ENCODE measurements at places on chromosomes 2 and 18.
A peak's percentile ranks its signal among the peaks of the same experiment; 100 is the strongest.

DNA sequence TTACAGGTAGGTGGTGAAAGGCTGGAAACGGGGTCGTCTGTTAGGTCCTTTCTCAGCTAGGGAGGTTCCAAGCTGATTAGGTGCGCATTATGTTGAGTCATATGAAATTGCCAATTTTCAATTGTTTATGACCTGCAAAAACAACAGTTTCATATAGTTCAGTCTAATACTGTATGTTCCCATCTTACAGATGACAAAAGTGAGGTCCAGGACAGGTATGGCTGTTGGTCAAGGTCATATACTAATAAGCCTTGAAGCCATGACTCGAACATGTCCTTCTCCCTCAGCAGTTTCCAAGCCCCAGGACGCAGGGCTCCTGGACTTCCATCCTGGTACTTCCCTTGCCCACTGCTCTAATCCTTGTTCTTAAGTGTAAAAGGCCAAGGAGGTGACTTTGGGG is 81.7 kb upstream of the MCFD2 start:
- DNase-seq: no peak

DNA sequence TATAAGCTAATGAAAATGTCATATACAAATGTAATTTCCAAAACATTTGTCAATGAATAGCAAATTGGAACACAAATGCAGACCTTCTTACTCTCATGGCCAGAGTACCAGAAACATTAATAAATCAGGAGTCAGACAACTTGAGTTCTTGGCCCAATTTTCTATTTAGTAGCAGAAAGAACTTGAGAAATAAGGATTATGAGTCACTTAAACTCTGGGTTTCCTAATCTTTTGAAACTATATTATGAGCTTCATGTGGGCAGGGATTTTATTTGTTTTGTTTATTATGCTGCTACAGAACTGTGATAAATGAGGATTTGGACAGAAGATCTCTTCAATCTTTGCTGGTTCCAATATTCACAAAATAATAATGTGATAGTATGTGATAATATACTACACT is 686.7 kb downstream of the NR4A2 start:
- no peak for DNase-seq

DNA sequence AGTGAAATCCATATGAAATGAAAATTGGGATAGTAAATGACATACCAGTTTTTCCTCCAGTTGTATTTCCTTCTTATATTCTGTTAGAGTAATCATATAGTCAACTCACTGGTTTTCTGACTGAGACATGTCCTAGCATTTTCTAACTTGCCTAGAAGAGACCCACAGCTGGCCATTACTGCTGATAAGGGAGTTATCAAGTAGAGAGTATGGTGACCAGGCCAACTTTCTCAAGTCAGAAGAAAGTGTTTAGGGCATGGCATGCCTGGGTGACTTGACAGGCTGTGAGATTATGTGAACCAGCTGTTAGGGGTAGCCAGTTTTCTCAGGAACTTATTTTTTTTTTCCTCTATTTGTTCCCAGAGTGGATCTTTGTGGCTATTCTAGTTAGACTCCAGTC is 81.2 kb downstream of the GPD2 start:
- no peak for DNase-seq

DNA sequence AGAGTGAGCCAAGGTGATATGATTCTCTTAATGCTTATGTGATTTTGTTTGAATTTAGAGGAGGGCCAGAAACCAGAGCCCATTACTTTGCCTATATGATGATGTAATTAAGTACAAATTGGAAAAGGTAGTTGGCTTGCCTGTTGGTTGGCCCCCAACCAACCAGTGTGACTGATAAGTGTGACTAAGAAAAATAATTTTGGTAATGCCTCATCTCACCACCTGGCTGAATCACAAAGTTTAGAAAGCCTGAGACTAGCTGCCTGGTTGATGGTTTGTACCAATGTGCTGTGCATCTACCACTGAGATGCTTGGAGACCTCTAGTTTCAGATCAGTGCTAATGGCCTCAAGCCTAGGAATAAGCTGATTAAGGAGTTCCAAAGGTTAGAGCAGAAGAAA is 338.7 kb downstream of the CDH2 start:
- DNase-seq: no peak

DNA sequence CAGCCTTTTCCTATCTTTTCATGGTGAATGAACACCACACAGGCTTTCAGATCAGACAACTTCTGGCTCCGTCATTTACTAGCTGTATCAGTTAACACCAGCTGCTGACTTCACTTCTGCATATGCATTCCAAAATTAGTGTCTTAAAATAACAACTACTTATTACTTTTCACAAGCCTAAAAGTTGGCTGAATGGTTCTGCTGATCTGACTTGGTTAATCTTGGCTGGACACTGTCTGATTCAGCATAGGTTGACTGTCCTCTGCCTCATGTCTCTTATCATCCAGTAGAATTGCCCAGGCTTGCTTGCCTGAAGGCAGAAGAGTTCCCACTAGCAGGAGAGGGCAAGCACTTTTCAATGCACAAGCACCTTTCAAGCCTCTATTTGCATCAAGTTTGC is 72.7 kb downstream of the MARCHF4 start:
- no peak for DNase-seq

GRCh38 chr2:3173031-3173430 is 204.6 kb downstream of the EIPR1 start:
- no peak for DNase-seq

DNA sequence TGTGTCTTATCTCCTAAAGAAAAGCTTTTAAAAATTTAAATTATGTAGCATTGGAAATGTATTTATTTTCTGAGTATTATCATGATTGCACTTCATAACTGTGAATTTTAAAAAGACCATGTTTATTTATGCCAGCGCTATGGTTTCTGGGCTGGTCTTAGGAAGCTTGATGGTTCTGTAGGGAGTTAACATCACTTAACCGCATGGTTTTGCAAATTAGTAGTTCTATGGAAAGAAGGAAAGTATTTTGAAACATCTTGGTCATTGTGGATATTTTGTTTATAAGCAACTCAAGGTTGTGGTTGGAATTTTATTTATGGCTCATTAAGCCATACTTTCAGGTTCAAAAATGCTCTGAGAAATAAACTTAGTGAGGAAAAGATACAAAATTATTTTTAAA is 549.4 kb downstream of the STK39 start:
- no peak for DNase-seq

- no peak for DNase-seq
These were observed 31.8 kb downstream of the SERPINB5 start for GRCh38 chr18:63508596-63508995.

DNA sequence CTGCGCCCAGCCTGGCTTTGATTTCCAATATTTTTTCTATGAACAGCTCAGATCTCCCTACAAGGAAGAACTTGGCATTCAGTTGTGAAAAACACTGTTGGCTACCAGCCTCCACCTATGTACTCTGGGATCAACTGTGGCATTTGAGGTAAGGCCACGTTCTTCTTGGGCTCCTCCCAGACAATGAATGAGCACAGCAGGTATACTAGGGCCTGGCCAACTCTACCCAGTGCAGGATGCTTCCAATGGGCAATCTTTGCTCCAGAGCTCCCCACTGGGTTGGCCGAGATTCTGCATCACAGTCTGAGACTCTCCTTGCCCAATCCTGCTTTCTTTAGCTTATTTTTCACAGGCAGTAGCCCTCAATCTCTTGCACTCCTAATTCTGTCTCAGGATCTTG is 75.9 kb downstream of the TMEM131 start:
- DNase-seq: no peak

GRCh38 chr2:212021947-212022346 is 516.7 kb downstream of the ERBB4 start:
- no peak for DNase-seq

DNA sequence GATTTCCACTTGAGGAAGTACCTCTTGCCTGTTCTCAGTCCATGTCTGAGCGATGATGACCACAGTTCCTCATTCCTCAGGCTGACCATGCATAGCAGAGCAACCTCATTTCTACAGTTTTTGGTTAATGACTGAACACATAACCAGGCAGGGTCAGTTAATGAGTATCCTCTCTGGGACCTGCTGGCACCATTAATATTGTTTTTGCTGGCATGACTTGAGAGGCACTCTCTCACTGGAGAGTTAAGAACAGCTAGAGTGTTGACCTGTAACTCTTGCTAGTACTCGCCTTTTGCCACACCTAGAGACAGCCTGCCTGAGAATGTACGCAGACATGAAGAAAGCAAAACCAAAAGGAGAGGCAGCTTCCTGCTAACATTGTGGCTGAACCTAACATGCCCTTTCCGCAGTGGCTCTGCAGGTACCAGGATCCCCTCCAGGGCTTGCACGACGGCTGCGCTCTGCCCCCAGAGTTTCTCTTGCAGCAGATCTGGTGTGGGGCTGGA is 23.9 kb downstream of the PECR start:
- peak; percentile 74 for DNase-seq

DNA sequence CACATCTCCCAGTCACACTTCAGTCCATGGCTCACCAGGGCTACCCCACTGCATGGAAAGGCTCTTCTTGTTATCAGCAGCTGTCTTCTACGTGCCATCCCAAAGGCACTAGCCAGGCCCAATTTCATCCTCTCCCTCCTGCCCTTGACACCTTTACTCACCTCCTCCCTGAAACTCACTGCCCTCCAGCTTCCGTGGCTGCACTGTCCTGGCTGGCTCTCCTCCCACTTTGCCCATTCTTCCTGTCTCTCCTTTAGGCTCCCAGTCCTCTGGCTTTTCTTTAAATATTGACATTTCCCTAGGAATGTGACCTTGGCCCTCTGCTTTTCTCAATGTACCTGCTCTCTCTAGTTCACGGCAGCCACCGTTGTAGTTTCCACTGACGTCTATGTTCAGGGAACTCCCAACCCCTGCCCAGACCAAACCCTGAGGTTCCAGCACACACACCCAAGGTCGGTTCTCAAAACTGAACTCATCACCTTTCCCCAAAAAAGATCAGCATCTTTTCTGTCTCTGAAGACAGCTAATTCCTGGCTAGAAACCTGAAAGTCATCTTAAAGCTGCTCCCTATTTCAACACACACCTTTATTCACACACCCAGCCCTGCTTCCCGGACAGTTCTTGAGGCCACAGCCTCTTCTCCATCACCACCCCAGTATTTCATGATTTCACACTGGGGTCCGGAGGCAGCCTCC is 36.7 kb downstream of the WDFY1 start:
- no peak for DNase-seq

DNA sequence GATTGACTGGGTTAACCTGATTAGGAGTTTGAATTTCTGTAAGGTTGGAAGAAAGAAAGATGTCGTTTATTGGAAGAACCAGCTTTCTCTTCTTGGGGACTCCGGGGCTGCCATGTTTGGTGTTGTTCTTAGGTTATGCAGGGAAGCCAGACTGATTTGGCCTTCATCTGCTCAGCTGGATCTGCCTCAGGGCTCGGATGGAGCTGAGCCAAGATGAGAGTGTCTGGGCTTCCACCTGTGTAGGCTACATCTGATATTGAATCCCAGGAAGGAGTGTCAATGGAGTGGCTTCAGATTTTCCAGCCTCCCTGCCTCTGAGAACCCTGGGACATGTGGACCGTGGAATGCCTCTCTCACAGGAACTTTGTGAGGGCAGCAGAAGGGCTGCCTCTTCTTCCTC is 126.1 kb downstream of the WDSUB1 start:
- DNase-seq: no peak

DNA sequence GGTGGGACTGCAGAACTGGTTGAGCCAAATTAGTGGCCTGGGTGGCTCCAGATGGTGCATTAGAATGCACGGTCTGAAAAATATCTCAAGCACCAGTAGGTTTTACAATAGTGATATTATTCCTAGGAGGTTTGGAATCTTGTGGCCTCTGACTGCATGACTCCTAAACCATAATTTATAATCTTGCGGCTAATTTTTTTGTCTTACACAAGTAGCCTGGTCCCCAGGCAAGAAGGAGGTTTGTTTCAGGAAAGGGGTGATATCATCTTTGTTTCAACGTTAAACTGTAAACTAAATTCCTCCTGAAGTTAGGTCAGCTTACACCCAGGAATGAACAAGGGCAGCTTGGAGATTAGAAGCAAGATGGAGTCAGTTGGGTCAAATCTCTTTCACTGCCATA is 98.9 kb upstream of the ARL4C start:
- no peak for DNase-seq

DNA sequence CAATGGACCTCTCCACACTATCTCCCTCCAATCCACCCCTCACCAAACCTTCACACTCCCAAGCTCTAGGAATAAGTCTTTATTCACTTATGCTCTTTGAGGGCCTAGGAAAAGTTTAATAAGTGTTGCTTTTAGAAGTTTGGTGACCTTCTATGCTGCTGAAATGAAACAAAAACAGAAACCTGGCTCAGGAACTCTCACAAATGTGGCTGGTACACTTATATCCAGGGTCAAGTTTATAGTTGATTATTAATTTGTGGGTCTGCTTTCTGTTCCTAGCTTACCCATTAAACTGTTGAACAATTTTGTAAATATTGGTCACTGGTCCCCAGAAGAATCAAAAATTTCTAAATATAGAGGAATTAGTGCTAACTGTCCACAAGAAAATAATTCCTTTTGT is 14.2 kb upstream of the ANKRD44 start:
- DNase-seq: no peak

DNA sequence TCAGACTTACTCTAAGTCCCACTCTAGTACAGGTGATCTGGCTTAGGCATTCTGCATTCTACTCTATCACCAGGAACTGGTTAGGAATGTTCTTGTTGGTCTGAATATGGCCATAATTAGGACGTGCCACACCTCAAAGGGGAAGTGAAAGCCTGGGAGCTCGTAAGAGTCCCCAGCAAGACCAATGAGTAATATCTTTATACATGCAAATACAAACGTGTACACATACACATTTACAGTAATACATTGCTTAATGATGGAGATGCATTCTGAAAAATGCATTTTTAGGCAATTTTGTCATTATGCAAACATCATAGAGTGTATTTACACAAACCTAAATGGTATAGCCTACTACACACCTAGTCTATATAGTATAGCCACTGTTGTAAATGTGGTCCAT is 19.5 kb upstream of the ERCC3 start:
- no peak for DNase-seq

GRCh38 chr2:28487258-28487657 is 8.6 kb upstream of the PLB1 start:
- DNase-seq: no peak

DNA sequence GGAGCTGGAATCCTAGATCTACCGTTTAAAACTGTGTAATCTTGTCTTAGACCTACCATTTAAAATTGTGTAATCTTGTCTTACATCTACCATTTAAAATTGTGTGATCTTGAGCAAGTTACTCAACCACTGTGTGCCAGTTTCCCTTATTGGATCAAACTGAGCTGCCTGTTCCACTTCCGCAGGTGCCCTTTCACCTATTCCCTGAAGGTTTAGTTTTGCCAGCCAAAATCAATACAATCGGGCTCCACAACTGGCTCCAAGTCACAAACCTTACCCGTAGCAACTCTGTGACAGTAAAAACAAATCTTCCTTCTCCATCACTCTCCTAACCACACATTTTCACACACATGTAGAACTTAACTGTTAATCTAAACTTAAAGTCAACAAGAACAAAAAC is 20.1 kb downstream of the DOCK10 start:
- DNase-seq: no peak

- DNase-seq: no peak
These were observed 4.0 kb downstream of the SLC4A3 start for GRCh38 chr2:219631406-219631891.

GRCh38 chr18:48446582-48447225 is 37.5 kb upstream of the ZBTB7C start:
- peak; percentile 76 for DNase-seq

Data from CD4-positive, alpha-beta T cell treated with Interleukin-17A for 4 hours (primary cell).